ENCODE measurements at places on chromosomes 3 and 15.

DNA sequence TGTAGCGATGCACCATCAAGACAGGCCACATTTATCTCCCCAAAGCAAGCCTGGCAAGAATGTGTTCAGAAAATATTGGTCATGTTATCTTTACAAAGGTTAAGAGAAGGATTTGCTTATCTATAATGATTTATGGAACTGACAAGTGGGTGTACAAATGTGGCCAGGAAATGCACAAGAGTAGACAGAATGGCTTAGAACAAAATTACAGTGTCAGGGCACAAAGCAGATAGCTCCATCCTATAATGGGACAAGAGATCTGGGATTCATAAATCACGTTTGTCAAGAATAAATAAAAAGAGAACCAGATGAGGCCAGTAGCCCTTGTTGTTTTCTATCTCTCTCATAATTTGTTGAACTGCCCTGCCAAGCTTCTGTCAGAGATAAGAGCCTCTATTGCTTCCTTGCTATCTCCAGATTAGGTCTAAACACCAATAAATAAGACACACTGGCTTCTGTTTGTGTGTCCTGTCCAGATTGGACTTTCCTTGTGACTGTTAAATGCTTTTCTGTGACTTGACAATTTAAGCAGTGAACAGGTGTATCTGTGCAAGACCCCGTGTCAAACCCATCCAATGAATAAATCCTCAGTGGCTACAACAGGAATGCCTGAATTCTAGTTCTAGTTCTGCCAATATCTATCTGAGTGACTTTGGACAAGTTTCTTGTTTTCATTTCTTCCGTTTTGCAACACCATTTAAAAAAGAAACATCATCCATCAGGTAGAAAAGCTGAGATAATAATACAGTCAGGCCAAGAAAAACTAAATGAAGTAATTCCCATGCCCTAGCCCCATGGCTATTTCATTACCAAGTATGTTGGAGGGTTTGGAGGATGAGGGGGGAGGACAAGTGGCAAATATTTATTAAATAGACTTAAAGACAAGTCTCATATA, 157.2 kb downstream of the DCLK3 start:
- no peak overlapping the region for H3K27ac ChIP-seq
- no peaks in the 10 kb centered on the region for H3K4me1 ChIP-seq
- no peaks in the 10 kb centered on the region for H3K27me3 ChIP-seq
- DNase-seq, result no peak
- no peak overlapping the region for H3K4me3 ChIP-seq
- H3K36me3 ChIP-seq, result no peaks in the 10 kb centered on the region

DNA sequence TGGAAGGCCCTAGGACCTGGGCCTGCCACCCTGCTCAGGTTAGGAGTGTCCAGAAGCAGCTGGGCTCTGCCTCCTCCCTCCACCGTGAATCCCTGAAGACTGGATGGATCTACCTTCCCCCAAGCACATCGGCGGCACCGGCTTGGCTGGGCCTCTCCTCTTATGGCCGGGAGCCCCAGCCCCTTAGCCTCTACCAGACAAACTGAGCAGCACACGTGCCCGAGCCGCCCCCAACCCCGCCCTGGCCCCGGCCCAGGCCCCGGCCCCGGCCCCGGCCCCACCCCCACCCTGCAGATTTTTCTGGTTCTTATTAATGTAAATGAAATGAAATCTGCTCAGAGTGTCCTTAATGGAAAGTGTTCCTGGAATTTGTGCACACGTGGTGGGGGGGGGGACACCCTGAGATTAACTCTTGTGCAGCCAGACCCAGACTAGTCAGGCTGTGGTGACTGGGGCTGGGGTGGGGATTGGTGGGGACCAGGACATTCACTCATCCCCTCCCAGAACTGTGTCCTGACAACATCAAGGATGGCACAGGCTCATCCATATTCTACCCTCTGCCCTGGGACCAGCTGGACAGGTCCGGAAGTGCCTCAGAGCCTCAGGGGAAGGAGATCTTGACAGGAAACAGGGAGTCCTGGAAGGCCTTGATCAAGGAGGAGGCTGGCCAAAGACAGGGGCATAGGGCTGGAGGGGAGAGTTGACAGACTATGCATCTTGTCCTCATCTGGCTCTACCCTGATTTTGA, 30.9 kb upstream of the SEMA3F start:
- no peak for DNase-seq
- H3K27me3 ChIP-seq, result no peaks in the 10 kb centered on the region
- H3K27ac ChIP-seq, result no peak overlapping the region
- peaks cover 6% of the 10 kb centered on the region for H3K36me3 ChIP-seq
- no peak overlapping the region for H3K4me3 ChIP-seq

GRCh38 chr3:133271539-133271938, 128.3 kb upstream of the BFSP2 start:
- no peaks in the 10 kb centered on the region for H3K36me3 ChIP-seq
- H3K27ac ChIP-seq, result no peak overlapping the region
- no peaks in the 10 kb centered on the region for H3K4me1 ChIP-seq

- H3K27me3 ChIP-seq, result no peaks in the 10 kb centered on the region
- DNase-seq, result no peak
- no peaks in the 10 kb centered on the region for H3K4me1 ChIP-seq
- H3K36me3 ChIP-seq, result no peaks in the 10 kb centered on the region
- H3K27ac ChIP-seq, result no peak overlapping the region
Observed at GRCh38 chr3:18593231-18593630, 168.1 kb upstream of the SATB1 start.

- peaks cover 9% of the 10 kb centered on the region for H3K4me1 ChIP-seq
- H3K36me3 ChIP-seq, result no peaks in the 10 kb centered on the region
- H3K27me3 ChIP-seq, result no peaks in the 10 kb centered on the region
- H3K4me3 ChIP-seq, result no peak overlapping the region
Observed at GRCh38 chr3:119305286-119305685, 11.1 kb downstream of the ARHGAP31 start.

Measured in thoracic aorta (tissue), 2 donors.